Skeletal muscle cell (primary cell): ENCODE measurements at places on chromosomes 7 and 10.

DNA sequence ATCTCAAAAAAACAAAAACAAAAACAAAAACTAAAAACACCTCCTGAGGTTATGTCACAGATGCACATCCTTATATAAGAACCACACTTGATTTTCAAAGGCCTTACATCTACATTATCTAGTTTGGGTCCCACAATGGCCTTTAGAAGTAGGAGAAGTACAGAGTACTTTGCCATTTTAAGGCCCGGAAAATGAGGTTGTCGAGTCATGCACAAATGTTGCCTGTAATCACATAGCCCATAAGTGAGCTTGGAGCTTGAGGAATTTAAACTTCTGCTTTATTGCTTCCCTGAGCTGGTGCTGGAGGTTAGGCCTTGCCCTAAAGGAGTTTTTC is 9.7 kb upstream of the MKRN1 start:
- no peak for DNase-seq

- DNase-seq, result no peak
Observed at GRCh38 chr10:90318659-90319058, 539.2 kb downstream of the HTR7 start.

- DNase-seq, result no peak
Observed at GRCh38 chr10:93379731-93380575, 102.2 kb downstream of the MYOF start.

- DNase-seq, result no peak
Observed at GRCh38 chr7:20158684-20159083, 58.5 kb downstream of the MACC1 start.

DNA sequence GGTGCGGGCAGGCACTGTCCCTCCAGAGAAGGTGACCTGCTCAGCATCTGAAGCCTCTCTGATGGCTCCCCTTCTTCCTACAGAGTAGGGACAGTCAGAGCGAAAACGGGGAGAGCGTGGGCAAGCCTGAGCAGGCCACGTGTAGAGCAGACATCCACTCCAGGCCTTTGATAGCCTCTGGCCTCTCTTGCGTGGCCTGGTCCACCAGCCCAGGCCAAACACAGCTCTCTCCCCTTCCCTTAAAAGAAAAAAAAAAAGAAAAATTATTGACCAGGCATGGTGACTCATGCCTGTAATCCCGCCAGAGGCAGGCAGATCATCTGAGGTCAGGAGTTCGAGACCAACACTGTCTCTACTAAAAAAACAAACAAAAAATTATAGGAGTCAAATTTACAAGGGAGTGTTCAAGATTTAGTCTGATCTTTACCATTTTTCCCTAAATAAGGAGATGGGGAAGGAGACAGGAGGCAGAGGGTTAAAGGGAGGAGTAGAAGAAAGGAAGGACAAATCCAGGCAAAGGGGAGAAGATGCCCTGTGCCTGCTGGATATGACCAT is 84.8 kb downstream of the PLXNA4 start:
- no peak for DNase-seq

DNA sequence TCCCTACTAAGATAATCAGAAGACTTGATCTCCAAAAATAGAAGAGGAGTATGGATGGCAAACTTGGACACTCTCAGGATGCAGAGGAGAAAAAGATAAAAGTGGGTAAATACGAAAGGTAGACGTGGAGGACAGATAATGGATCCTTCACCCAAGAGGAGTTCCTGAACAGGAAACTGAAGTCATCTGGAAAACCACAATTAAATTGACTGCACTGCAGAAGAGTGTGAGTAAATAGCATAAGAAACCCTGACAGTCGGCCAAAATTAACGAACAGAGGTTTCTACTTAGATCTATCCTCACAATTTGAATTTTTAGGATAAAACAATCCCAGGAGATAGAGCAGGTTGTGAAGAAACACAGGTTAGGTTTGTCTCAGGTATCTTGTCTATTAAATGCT is 70.5 kb downstream of the SDK1 start:
- no peak for DNase-seq

DNA sequence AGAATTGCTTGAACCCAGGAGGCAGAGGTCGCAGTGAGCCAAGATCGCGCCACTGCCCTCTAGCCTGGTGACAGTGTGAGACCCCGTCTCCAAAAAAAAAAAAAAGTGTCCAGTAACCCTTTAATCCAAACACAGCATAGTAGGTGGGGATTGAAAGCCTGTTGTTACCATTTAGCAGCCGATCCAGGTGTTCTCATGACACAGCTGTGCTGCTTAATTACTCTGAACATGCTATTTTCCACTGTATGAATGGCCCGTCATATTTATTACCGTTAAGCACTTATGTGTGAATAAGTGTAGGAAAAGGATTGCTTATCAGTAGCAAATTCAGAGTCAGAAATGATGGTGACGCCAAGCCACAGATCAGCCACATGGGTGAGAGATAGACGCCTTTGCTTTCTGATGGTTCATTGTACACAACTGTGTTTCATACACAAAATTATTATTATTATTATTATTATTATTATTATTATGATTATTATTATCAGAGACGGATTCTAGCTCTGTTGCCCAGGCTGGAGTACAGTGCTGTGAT is 11.6 kb upstream of the ORAI2 start:
- no peak for DNase-seq

- peak; percentile 25 for DNase-seq
Observed at GRCh38 chr10:119849031-119849789, 23.4 kb downstream of the MCMBP start.

GRCh38 chr7:139913021-139913844 is 84.2 kb downstream of the TBXAS1 start:
- DNase-seq, result no peak

GRCh38 chr7:90771281-90771680 is 175.2 kb downstream of the CDK14 start:
- no peak for DNase-seq

GRCh38 chr7:2965301-2965700 is 78.4 kb downstream of the CARD11 start:
- DNase-seq, result no peak

GRCh38 chr7:4661871-4662270 is 20.2 kb upstream of the FOXK1 start:
- DNase-seq, result no peak

DNA sequence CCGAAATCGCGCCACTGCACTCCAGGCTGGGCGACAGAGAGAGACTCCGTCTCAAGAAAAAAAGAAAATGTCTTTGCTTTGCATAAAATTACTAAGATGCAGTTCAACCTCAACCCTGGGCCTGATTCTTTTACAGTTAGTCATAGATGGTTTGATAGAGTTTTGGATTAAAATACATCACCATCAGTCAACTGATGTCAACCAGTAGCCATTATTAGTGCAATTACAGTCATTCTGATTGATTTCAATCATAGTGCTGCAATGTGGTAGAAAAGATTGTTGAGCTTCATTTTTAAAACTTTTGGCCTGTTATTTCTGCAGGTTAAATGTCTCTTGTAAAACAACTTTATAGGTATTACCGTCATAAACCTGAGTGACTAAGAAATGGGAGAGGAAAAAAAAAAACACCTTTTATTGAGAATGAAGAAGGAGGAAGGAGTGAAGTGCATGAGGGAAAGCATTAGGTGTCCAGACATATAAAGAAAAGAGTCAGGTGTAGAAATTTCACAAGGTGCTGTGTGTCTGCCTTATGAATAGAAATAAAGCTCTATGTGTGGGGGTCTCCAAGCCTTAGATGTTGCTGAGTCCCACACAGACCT is 150.6 kb downstream of the TRIL start:
- no peak for DNase-seq

GRCh38 chr10:49152663-49153062 is 18.8 kb upstream of the FAM170B start:
- DNase-seq, result no peak

DNA sequence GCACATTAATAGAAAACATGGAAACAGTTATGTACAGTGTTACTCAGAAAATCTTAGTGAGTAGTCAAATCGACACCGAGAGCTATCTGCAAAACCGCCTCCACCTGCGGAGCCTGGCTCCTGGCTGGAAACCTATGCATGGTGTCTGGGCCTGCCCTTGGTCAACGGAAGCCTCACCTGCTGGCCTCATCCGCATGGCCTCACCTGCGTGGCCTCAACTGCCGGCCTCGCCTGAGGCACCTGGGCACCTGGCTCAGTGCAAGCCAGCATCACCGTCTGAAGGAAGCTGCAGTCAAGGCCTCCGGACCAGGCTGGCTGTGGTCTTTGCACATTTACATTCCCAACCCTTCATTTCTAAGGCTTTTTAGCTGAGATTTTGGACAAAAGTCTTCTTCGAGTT is 352.1 kb downstream of the POM121L12 start:
- no peak for DNase-seq

DNA sequence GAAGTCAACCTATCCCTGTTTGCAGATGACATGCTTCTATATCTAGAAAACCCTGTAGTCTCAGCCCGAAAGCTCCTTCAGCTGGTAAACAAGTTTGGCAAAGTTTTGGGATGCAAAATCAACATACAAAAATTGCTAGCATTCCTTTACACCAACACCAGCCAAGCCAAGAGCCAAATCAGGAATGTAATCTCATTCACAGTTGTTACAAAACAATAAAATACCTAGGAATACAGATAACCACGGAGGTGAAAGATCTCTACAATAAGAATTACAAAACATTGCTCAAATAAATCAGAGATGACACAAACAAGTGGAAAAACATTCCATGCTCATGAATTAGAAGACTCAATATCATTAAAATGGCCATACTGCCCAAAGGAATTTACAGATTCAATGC is 50.4 kb upstream of the ZNF365 start:
- no peak for DNase-seq

GRCh38 chr7:95620631-95621030 is 24.3 kb upstream of the PDK4 start:
- DNase-seq, result no peak

- DNase-seq, result no peak
Observed at GRCh38 chr7:54785261-54785660, 26.2 kb upstream of the SEC61G start.

DNA sequence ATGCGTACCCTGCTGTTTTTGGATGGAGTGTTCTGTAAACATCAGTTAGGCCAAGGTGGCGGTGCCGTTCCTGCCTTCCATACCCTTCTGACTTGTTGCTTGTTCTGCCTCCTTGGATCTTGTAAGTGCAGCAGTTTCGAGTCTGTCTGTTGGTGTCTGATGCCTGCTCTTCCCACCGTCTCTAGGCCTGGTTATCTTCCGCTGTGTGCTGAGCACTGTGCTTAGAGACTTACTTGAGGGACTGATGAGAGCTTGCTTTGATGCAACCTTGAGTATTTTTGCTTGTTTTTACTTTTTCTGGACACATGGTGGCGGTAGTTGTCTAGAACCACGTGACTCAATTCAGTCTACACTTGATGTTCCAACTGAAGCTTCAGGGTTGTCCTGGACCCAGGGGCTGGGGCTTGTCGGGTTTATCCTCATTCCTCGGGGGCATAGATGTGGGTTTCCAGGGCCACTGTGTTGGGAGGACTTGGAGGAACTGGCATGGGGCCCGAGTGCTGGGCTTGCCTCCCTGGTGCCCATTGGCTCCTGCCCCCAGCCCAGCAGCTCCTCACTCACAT is 14.4 kb upstream of the SPRN start:
- no peak for DNase-seq

DNA sequence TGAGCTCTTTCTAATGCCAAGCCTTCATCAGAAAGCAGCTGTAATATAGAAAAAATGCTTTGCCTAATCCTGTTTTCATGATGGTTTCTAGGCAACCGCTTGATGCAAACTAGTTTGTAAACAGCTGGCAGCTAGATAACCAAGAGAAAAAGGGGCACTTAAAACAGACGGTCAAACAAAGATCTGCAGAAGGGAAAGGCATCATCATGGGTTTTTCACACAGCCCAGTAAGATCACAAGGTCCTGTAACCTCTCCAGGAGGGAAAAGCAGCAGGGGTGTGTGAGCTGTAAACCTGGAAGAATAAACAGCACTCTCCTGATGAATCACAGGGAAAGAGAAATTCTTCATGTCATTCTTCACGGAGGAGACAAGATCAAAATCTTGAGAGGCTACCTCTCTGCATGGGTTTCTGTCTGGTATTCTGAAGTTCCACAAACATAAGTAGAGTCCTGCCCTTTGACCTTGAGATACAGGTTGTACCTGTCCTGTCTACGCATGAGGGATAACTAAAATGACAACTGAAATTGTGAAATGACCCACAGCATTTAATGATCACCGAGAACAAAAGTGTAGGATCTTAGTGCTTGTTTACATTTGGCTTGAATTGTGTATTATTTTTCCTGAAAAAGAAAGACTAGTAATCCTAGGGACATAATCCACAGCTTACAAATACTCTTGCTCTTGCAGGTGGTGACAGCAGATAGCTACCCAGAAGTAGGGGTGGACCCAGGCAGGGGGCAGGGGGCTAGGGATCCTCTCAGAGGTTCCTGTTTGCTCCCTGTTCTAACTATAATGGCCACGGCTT is 48.0 kb downstream of the CREB3L2 start:
- no peak for DNase-seq

GRCh38 chr7:151875942-151876898 is 695 bp downstream of the PRKAG2 start:
- DNase-seq, result no peak

DNA sequence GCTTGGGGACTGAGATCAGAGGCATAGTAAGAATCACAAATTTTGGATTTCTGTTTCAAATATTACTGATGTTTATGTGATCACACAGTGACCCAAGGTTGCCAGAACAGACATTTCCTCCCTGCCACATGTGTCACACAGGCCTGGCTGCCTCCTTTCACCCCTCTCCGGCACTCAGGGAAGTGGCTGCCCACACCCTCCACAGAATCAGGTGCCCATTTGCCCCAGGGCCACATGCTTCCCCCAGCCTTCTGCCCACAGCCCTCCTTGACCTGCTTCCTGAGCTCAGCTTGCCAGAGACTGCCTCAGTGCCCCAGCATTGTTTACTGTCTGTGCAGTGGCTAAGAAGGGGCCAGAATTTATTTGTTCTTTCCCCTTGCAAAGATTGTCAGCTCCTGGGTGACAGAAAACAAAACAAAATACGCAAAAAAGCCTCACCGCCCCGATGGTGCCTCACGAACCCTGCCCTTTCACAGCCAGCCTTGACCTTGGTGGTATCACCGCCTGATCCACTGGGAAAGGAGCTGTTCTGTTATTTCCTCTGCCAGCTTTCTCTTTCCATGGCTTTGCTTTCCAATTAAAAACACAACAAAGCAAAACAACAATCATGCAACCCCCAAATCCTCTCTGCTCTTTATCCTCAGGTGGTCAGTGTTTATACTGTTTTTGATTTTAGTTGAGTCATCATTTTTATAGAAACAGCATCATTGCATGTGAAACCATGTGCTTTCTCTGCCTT is 52.8 kb downstream of the CHN2 start:
- no peak for DNase-seq

GRCh38 chr7:22680482-22680911 is 46.5 kb upstream of the IL6 start:
- no peak for DNase-seq

- no peak for DNase-seq
Observed at GRCh38 chr7:154503962-154504550, 451.9 kb downstream of the DPP6 start.

GRCh38 chr10:71392791-71393781 is 3.6 kb upstream of the CDH23 start:
- DNase-seq, result no peak

DNA sequence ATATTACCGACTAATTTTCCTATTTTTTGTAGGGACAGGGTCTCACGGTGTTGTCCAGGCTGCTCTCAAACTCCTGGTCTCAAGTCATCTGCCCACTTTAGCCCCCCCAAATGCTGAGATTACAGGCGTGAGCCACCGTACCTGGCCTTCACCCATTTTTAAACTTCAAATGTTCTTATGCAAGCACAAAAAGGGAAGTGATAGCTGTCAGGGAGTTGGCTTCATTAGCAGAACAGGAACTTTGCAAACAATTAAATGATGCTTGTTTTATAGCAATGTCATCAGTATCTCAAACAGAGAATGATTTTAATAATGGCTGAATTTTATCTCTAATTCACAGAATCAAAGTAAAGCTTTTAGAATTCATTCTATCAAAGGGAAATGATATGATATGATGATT is 49.8 kb upstream of the FAM171A1 start:
- no peak for DNase-seq
